ENCODE measurements at places on chromosomes 3 and 15.
A peak's percentile ranks its signal among the peaks of the same experiment; 100 is the strongest.

DNA sequence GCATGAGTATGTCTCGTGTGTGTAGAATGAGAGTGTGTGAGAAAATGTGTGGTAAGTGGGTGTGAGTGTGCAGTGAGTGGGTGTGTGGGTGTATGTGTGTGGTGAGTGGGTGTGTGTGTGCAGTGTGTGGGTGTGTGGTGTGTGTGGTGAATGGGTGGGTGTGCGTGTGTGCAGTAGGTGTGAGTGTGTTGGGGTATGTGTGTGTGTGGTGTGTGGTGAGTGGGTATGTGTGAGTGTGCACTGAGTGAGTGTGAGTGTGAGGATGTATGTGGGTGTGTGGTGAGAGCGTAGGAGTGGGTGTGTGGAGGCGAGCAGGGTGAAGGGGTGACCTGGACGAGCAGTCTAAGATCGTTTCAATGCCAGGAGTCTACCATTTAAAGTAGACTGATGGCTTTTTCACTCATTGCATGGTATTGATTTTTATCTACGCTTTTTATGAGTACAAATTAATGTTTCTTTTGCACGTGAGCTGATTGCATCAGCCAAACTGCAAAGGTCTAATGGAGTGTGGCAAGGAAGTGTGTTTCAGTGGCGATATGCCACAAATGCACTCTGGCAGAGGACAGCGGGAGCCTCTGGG, 1.6 kb upstream of the CPN2 start:
- DNase-seq: no peak

GRCh38 chr15:43406189-43406588, 35.3 kb downstream of the TUBGCP4 start:
- no peak for DNase-seq

DNA sequence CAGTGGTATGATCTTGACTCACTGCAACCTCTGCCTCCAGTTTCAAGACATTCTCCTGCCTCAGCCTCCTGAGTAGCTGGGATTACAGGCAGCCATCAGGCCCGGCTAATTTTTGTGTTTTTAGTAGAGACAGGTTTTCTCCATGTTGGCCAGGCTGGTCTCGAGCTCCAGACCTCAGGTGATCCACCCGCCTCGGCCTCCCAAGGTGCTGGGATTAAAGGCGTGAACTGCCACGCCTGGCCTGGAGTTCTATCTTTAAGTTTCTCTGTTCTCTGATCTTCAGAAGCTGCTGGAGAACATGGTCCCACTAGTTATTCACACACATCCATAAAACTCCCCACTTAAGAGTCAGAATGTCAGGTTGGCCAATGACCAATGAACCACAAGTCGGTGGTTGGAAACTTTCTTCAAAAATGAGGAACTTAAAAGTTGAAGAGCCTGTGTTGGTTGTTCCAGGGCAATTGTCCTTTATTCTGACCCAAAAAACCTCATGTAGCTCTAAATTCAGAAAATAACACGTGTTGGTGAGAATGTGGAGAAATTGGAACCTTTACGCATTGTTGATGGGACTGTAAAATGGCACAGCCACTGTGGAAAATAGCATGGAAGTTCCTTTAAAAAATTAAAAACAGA, 55.9 kb upstream of the PIK3CB start:
- DNase-seq: no peak

DNA sequence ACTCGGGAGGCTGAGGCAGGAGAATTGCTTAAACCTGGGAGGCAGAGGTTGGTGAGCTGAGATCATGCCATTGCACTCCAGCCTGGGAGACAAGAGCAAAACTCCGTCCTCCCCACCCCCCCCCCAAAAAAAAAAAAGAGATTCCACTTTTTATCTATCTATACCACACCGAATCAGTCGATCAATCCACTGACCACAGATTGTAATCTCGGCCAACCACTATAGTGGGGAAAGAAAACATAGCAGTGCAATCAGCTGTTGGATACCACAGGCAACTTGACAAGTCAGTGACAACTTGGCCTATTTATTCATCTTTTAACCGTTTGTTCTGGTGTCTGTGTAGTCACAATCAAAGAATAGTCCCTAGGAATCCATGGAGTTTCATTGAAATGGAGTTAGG, 299.2 kb downstream of the FHIT start:
- DNase-seq: no peak

DNA sequence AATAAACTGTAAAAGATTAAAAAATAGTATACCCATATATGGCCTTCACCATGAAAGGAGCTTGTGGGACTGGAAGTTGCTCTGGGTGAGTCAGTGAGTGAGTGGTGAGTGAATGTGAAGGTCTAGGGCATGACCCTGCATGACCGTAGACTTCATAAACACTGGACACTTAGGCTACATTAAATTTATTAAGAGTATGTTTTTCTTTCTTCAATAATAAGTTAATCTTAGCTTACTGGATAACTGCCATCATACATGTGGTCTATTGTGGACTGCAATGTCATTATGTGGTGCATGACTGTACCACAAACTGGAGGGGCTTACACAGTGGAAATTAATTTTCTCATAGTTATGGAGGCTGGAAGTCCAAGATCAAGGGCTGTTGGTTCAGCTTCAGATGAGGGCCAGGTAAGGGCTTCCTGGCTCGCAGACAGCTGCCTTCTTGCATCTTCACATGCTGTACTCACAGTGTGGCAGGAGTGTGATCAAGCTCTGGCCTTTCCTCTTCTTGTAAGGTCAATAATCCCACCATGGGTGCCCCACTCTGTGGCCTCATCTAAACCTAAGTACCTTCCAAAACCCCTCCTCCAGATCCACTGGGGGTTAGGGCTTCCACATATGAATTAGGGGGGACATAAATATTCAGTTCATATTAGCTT, 40.8 kb upstream of the PRR23E start:
- peak; percentile 21 for DNase-seq

DNA sequence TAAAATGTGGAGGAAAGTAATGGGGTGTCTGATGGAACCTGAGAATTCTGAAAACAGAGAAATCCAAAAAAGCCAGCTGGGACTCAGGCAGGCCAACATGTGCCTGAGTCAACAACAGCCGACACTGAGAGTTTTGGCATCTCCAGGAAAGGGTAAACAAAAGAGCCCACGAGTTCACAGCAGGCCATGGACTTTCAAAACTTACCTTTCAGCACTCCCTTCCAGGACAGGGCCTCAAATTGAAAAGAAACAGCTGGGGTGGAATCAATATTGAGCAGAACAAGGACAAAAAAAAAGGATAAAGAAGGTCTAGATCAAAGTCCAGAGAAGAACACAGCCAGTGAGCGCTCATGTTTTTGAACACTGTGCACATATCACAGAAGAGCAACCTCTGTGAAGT, 735.4 kb upstream of the GRM7 start:
- no peak for DNase-seq

DNA sequence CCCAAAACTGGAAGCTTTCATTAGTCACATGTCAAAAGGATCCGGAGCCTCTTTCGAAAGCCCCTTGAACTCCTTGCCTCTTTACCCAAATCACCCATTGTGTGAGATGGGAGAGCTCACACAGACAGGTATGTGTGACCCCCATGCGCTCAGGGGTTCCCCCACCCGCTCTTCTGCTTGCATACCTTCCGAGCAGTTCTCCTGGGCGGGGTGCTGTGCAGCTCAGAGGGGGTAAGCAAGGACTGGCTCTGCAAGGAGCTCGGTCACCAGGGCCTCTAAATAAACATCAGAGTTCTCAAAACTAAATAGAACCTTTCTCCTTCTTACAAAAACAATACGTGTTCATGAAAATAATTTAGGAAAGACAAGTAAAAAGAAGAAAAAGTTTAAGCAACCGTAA, 55.7 kb downstream of the PXYLP1 start:
- no peak for DNase-seq

GRCh38 chr3:59803268-59803667, 753.4 kb upstream of the CFAP20DC start:
- no peak for DNase-seq

DNA sequence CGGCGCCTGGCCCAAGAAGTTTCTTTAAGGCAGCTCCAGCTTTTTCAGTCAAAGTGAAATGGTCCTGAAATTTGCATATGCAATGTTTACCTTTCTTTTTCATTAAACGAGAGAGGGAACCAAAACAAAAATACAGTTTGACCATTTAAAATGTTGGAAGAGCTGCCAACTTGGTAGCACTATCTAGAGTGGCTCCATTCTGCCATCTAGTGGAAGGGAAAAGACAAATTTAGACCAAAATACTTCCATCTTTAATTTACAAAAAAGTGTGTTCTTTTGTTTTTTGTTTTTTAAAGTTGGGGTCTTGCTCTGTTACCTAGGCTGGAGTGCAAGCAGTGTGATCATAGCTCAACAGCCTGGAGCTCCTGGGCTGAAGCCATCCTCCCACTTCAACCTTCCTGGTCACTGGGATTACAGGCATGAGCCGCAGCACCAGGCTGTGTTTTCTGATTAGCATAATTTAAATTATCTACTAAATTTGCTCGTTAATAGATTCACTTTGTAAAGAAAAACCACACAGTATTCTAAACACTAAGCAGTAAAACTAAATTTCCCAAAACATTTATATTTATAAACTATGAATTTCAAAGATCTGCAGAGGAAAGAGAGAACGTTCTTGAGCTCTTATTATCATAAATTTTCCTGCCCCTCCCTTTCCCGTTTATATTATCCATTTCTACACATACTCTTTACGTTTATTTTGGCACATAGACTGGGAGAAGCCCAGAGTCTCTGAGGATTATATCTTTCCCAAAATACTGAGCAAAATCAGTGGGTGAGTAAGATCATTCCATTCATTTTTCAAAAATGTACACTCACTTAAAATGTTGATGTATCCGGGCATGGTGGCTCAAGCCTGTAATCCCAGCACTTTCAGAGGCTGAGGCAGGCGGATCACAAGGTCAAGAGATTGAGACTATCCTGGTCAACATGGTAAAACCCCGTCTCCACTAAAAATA, 15.4 kb upstream of the RFC4 start:
- peak; percentile 86 for DNase-seq

GRCh38 chr15:48510976-48511375, 134.5 kb downstream of the FBN1 start:
- DNase-seq: no peak

DNA sequence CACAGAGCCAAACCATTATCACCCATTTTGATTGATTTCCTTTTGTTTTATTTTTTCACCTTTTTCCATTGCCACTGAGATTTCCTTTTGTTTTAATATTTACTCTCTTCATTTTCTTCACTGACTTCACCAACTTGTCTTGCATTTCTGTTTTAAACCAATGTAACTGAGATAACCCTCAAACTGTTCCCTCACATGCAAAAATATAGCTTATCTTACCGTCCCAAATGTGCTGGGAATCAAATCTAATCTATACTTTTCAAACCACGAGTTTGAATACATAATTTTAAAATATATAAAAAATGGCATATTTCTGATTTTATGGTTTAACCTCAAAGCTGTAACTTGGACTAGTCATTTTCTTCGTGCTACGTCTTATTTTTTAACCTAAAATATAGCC, 143.8 kb downstream of the PLD1 start:
- no peak for DNase-seq

GRCh38 chr3:126421573-126422119, 26.9 kb downstream of the CFAP100 start:
- no peak for DNase-seq

DNA sequence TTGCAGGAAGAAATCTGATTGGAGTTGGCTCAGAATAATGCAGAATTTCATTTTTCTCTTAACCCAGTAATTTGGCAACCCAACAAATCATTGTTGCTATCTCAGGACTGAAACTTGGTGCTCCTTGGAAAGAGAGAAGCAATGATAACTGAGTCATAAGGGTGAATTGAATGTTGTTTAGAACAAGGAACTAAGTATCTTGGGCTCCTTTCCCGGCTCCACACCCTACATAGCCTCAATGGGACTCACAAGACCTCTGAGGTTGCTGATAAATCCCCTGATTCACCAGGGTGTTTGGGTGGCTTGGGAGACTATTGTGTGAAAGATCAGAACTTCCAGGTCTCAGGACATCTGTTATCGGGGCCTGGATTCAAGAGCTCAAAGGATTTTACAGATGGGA, 7.8 kb upstream of the RAB8B start:
- DNase-seq: no peak

GRCh38 chr3:9209777-9210176, 39.7 kb downstream of the SRGAP3 start:
- no peak for DNase-seq

DNA sequence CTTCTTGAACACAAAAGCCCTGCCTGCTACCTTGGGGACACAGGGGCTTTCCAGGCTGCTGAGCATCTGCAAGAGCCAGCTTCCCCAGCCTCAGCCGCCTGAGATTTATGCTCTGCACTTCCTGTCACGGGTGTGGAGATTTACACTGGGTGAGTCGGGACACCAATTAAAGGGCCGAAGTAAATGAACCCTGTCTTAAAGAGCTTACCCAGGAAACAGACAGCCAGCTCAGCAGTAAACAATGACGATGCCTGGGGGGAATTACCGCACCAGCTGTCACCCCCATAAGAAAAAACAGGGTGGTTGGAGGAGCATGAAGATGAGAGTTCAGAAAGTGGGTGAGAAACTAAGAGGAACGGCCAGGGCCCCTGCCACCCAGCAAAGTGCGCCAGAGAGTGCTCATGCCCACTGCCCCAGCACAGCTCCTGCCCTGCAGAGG, 37.5 kb upstream of the IQSEC1 start:
- no peak for DNase-seq

- DNase-seq: no peak
These were observed 98.5 kb upstream of the SLC25A36 start for GRCh38 chr3:140842984-140843649.

GRCh38 chr3:170437176-170437575, 18.5 kb downstream of the CLDN11 start:
- DNase-seq: no peak

DNA sequence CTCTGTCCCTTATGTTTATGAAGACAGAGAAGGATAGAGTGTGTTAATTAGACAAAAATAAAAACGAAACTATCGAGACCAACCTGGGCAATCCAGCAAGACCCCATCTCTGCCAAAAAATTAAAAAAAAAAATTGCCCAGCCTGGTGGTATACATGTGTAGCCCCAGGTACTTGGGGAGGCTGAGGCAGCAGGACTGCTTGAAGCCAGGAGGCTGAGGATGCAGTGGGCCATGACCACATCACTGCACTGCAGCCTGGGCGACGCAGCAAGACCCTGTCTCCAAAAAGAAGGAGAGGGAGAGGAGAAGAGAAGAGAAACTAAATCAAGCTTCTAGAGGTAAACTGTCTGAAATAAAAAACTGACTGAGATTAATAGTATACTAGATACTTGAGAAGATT, 32.1 kb downstream of the DLG1 start:
- no peak for DNase-seq

- no peak for DNase-seq
These were observed 15.2 kb downstream of the TRPM1 start for GRCh38 chr15:31086344-31086743.

All from fibroblast of upper back skin (primary cell).